ENCODE measurements at places on chromosomes 11 and 22.

- DNase-seq: no peak
These were observed 15.5 kb downstream of the KIAA0930 start for GRCh38 chr22:45224988-45225731.

- no peak for DNase-seq
These were observed 1.8 kb downstream of the MUC6 start for GRCh38 chr11:1034456-1035295.

GRCh38 chr11:16195651-16196050, 160.7 kb downstream of the SOX6 start:
- no peak for DNase-seq

DNA sequence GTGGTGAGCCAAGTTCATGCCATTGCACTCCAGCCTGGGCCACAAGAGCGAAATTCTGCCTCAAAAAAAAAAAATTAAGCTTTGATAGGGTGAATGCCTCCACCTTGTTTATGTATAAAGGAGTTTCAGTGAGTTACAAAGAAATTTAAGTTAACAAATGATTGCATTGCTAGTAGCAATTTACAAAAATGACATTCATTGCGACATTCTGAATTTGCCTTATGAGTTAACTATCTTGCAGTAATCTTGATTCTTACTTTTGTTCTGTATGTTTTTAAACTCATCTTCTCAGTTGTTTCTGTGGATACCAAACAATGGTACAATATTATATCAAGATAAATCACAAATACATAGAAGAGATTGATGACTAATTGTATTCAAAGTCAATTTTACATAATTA, 207.0 kb downstream of the DDX10 start:
- no peak for DNase-seq

DNA sequence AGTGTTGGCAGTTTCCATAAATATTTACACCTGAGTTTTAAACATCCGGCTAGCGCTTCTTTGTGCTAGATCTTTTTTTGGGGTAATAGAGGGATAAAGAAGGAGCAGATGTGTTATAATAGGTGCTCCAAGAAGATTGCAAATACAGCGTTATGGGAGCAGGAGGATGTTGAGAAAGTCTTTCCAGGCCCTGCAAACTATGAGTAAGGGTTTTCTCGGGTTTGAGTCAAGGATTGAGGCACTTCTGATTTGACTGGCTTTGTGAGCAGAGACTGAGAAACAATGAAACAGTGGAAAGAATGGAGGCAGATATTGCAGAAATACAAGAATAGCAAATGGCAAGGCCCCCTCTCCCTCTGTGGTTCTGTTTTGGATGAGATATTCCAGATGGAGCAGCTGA, 155.0 kb upstream of the TIMP3 start:
- DNase-seq: no peak

DNA sequence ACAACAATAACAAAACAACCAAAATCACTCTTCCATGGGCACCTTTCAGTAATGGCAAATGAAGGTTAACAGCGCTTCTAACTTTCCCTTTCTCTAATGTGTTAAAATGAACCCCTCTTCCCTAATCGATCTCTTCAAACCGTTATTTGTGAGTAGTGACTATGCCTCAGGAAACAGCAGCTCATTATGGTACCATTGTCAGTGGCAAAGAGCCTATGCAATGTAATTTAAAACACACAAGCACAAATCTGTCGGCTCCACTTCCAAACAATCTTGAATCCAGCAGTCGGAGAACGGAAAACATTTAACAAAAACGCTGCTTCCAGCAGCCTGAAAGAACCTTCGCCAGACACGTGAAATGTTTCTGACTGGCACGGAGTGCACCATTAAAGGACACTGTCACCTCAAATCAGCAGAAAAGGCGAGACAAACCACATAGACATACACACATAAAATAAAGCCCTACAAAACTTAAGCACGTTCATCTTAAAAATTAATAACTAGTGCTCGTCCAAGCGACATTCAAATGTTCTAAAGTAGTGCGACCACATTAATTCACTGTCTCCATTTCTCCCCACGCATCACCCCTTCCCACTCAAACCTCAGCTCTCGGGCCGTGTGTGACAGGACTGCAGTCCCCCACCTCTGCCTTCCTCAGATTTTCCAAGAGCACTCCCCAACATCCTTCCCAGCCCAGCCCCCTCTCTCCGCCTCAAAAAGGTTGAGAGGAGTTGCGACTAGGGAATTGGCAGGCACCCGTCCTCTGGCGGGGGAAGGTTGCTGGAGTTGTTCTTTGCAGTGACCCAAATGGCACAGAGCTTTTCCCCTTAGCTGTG, 748 bp downstream of the RAB30 start:
- DNase-seq: peak; percentile 32

DNA sequence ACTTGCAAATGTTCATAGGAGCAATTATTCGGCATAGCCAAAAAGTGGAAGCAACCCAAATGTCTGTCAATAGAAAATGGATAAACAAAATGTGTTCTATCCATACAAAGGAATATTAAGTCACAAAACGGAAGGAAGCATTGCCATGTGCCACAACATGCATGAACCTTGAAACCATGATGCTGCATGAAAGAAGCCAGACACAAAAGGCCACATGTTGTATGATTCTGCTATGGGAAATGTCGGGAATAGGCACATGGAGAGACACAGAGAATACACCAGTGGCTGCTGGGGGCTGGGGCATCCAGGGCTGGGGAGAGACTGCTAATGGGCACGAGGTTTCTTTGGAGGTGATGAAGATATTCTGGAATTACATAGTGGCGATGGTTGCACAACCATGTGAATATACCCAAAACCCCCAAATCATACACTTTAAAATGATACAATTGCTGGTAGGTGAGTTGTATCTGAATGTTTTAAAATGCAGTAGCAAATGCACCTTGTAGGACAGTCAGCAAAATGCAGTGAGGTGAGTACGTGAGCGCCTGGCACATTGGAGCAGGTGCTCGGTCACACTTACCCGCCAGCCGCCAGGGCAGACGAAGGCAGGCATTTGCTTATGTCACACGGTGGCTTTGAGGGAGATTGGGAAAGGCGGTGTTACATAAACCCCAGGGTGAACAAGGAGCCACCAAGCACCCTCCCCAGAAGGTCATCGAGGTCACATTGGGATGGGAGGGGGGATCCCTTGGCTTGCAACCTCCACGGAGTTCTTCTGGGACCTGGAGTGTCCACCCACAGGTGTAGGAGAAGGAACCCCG, 6.3 kb upstream of the OSM start:
- DNase-seq: no peak

DNA sequence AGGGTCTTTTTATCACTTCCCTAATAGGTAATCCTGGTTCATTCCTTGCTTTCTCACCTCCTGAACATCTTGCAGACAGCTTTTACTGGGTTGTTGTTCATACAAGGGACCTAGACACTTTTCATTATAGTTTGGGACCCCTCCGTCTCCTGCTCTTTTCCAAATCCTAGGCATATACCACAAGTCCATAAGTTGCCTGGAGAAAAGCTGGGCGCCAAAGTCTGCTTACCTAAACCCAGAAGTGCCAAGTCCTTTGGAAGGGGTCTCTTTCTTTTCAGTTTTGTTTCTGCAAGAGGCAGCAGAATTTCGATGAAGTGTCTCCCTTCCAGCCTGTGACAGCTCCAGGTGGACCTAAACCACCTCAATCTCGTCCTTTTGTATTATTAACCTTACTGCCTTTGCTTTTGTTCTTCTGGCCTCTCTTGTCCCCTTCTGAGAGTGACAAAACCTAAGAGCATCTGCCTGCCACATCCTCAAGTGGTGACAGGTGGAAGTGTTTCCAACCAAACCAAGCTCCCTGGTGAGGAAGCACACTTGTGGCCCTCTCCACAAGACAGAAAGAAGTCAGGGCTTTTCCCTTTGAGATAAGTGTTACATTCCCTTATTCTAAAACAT, 19.5 kb upstream of the P2RY6 start:
- DNase-seq: peak; percentile 63

DNA sequence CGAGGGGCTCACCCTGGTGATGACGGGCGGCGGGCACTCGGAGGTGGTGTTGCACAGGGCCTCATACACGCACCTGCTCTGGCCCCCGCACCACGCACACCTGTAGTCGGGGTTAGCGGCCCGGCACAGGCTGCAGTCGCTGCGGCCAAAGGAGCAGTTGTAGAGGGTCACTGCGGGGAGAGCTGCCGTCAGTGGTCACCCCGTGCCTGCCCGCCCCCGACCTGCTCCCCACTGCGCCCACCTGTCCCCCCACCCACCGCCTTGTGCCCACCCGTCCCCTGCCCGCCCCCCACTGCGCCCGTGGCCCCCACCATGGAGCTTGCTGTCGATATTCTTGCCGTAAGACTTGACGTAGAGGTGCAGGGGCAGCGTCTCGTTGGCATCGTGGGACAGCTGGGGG, 13.6 kb upstream of the MAPK11 start:
- DNase-seq: no peak

DNA sequence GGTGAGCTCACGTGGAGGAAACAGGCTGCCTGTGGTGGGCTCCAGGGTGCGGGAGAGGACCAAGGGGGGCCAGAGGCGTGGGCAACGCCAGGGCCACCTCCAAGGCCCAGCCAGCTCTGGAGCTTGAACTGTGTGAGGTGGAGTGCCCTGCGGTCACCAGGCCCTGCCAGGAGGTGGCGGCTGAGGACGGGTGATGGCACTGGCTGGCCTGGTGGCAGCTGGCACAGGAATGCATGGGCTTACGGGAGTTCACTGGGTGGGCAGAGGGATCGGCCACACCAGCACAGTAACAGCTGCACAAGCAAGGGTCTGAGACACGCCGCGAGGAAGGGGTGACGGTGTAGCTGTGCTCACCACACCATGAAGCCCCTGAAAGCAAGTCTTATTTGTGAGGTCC, 15.8 kb downstream of the TOLLIP start:
- DNase-seq: peak; percentile 59

GRCh38 chr11:90176069-90176468, 41.6 kb downstream of the NAALAD2 start:
- no peak for DNase-seq

- DNase-seq: peak; percentile 33
These were observed 5.4 kb downstream of the ATXN10 start for GRCh38 chr22:45677063-45677462.

- DNase-seq: no peak
These were observed 88.3 kb upstream of the PARVA start for GRCh38 chr11:12288931-12289666.

GRCh38 chr22:38700270-38700788, 414 bp downstream of the JOSD1 start:
- no peak for DNase-seq

DNA sequence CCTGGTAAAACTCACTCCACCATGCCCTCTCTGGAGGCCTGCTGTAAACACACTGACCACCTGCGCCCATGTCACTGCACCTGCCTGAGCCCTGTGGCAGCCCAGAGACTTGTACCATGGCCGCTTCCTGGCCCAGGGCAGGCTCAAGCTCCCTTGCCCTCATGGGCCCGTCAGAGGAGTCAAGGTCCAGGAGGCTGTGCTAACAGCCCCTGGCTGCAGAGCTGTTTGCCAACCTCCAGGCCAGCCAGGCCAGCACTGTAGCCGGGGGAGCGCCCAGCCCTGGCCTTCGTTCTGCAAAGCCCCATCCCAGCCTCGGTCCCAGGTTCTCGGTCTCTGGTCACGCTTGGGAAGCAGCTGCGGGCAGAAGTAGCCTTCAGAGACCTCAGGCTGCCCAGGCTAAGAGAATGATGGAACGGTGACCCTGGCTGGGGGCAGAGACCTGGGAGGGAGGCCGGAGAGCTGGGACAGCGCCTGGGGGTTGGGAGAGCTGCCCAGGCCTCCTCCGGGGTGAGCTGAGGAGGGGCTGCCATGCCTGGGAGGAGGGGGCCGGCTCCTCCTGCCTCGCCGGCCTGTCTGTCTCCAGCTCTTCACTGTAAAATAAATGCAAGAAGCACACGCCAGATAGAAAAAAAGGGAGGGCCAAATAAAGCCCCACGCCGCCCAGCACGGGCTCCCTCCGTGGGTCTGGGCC, 11.9 kb upstream of the TCF20 start:
- DNase-seq: no peak

DNA sequence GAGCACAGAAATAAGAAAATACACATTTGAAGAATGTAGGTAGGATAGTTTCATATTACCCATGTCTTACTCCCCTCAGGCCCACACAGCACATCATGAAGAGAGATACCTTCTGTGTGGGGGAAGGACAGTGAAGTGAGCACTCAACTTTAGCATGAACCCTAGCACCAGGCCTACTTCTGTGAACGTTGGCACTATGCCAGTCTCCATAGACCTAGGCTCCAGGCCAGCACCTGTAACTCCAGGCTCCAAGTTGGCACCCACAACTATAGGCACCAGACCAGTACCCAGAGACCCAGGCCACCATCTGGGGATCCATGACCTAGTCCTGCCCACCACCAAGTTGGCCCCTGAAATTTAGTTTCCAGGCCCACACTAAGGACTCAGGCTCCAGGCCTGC, 410.9 kb downstream of the INSC start:
- no peak for DNase-seq

DNA sequence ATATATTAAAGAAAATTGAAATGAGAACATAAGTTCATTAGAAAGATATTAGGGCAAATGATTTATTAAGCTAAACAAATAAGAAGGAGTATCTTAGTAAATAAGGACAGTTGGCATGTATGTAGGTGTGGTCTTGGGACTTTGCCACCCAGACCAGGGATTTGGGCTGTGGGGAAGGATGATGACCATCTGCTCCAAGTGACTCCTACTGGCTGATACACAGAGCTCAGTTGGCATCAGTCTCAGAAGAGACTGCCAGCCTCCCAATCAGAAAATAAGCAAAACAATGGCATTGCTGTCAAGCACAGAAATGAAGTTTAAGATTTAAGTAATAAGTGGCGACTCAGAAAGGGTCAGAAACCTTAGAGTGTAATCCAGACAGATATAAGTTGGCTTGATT, 49.5 kb downstream of the PAX6 start:
- no peak for DNase-seq

GRCh38 chr11:61598886-61599868, 18.3 kb upstream of the SYT7 start:
- DNase-seq: no peak

- DNase-seq: peak; percentile 68
These were observed 41.0 kb upstream of the APLNR start for GRCh38 chr11:57277845-57278720.

GRCh38 chr11:92505689-92506088, 281.1 kb downstream of the FAT3 start:
- DNase-seq: no peak

DNA sequence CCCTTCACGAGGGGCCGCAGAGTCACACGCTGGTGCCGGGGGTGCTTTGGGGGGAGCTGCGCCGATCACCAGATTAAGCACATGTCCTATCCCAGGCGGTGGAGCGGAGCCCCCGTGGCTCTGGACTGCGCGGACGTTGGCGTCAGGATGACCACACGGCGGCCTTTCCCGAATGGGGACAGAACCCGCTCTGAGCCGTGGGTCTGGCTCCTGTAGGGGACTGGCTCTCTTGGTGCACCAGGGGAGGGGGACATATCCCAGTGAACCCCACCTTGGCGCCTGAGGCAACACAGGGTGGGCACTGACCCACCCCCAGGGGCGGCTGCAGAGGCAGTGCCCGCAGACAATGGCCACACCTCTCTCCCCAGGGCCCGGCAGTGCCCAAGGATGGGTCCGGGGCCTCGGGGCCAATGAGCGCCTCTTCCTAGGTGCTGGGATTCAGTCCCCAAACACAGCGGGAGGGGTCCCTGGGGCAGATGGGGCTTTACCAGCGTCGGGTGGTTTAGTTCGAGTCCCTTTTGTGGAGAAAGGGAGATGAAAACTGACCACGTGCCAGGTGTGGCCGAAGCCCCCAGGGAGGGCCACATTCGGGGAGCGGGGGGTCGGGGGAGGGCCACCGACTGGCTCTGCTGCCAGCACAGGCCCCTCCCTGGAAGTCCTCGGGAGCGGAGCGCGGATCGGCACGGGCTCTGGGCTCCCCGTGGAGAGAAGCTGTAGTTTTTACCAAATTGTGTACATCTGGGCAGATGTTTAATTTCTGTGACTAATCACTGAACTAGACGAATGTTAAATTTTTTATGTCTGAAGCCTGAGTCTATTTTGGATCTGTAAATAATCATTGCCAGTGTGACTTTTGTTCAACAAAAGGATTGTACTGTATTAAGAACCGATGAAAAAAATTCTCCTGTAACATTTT, 58.9 kb downstream of the GRAMD4 start:
- no peak for DNase-seq
